ENCODE measurements at places on chromosomes 1 and 21. TPM values are rescaled to one million over a fixed set of nuclear protein-coding genes. Genes with fewer than 3 reads are reported as not detected.

DNA sequence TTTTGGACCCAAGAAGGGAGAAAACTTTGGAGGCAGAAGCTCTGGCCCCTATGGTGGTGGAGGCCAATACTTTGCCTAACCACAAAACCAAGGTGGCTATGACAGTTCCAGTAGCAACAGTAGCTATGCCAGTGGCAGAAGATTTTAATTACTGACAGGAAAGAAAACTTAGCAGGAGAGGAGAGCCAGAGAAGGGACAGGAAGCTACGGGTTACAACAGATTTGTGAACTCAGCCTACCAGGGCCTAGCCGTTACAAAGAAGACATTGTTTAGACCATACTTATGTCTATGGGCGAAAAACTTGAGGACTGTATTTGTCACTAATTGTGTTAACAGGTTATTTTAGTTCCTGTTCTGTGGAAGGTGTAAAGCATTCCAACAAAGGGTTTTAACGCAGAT is 10.4 kb upstream of the ACOT11 start:
- no peak for DNase-seq

DNA sequence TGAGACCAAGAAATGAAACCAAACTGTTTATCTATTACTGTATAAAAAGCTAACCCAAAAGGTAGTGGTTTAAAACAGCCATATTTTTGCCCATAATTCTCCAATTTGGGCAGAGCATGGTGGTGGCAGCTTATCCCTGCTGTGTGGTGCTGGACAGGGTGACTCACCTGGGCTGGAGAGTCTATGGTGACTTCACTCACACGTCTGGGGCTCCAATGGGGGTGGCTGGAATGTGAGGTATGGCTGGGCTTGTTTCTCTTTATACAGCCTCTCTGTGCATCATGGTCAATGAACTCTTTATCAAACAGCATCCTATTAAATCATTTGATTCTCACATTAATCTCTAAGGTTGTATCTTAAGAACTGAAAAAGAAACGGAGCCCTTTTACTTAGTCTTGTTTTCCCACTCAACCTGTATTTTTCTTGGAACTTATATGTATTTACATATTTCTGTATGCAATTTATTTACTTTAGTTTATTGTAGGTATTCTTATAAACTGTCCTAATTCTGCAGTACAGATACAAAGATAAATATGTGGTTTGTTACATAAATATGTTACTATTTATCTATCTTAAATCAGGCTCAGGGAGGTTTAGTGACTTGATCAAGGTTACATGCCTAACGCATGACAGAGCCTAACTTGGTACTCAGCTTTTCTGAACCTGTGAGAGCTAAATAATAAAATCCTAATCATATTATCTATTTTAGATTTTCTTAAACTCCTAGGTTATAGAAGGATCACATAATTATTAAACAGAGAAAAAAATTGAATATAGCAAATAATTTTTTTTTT is 37.5 kb upstream of the WLS start:
- no peak for DNase-seq

GRCh38 chr1:103949779-103950178 is 200.1 kb downstream of the AMY1C start:
- no peak for DNase-seq

GRCh38 chr1:226603022-226603857 is 54.7 kb downstream of the STUM start:
- no peak for DNase-seq

DNA sequence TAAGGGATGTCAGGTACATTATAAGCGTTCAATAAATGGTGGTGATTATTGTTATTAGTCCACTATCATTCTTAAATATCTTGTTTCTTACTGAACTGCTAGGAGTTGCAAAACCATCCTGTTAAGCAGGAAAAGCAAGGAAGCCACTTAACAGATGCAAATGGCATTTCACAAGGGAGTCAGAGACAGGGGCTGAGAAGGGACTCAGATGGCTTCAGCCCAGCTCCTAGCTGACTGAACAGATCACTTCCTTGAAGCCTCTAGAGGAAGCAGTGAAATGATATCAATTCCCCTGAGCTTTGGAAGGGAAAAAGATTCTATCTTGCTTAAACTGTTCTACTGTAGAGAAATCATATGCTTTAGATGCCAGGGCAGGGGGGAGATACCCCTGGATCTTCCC is 151.5 kb downstream of the ST6GALNAC5 start:
- DNase-seq, result no peak

DNA sequence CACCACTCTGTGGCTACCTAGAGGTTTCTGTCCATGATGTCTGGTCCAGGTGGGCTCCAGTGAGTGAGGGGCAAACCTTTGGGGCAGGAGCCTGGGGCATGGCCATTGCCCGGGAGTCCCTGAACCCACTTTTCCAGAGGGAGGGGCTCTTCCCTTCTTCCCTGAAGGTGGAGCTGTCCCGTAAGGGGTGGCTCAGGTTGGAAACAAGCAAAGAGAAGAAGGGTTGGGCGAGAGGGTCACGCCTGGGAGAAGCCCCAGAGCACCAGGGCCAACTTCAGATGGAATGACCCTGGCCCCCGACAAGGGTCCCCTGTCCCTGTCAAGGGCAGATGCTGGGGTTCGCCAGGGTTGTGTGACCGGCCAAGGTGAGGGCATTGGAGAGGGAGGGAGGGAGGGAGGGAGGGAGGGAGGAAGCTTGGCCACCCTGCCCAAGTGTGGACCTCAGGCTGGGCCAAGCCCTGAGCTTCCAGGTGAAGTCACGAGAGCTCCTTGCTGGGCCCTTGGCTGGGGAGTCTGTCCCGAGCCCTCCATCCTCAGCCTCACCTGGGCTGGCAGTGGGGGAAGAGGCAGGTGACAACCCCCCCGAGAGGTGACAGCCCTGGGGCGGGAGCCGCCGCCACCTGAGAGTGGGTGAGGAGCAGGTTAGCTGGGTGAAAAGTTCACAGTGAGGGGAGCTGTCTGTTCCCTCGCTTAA is 69.6 kb downstream of the DHRS3 start:
- no peak for DNase-seq

DNA sequence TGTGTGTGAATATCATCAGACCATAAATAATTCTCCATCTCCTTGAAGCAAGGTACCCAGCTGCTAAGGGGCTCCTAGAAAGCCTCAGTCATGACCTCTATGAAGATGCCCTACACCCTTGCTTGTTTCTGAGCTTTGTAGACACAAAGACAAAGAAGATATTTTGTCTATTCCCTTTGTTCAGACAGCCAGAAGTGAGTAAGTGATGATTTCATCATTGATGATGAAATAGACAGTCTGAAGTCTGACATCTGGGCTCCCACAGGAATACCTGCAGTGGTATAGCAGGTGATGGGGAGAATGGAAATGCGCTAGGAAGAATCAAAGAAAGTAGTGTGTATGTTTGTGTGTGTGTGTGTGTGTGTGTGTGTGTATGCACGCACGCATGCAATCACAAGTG is 82.2 kb upstream of the DPT start:
- no peak for DNase-seq

- no peak for DNase-seq
Measured at GRCh38 chr1:43925846-43926245, 7.8 kb upstream of the ARTN start.

DNA sequence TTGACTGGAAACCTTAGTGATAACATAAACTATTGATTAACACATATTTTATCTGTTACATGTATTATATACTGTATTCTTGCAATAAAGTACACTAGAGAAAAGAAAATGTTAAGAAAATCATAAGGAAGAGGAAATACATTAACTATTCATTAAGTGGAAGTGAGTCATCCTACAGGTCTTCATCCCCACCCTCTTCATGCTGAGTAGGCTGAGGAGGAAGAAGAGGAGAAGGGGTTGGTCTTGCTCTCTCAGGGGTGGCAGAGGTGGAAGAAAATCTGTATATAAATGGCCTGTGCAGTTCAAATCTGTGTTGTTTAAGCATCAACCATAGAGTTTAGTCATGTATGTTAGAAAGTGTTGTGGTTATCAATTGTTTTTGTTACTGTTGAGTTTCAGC is 66.1 kb upstream of the CHODL start:
- no peak for DNase-seq

DNA sequence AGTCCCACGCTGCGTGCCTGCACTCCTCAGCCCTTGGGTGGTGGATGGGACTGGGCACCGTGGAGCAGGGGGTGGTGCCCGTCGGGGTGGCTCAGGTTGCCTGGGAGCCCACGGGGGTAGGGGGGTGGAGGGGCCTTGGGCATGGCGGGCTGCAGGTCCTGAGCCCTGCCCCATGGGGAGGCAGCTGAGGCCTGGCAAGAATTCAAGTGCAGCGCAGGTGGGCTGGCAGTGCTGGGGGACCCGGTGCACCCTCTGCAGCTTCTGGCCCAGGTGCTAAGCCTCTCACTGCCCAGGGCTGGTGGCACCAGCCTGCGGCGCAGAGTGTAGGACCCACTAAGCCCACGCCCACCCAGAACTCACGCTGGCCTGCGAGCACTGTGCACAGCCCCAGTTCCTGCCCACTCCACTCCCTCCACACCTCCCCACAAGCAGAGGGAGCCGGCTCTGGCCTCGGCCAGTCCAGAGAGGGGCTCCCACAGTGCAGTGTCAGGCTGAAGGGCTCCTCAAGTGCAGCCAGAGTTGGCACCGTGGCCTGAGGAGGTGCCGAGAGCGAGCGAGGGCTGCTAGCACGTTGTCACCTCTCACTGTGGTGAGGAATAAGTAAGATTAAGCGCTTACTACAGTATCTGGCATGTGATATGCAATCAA is 12.8 kb downstream of the TNNI3K start:
- no peak for DNase-seq

GRCh38 chr1:179708434-179709195 is 34.5 kb upstream of the FAM163A start:
- DNase-seq, result no peak

DNA sequence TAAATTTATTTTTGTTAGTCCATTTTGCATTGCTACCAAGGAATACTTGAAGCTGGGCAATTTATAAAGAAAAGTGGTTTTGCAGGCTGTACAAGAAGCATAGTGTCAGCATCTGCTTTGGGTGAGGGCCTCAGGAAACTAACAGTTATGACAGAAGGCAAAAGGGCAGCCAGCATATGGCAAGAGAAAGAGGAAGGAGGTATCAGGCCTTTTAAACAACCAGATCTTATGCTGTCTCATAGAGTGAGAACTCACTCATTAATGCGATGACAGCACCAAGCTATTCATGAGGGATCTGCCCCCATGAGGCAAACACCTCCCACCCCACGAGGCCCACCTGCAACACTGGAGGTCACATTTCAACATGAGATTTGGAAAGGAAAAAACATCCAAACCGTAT is 898.4 kb downstream of the KCNT2 start:
- DNase-seq, result no peak

- no peak for DNase-seq
Measured at GRCh38 chr1:94285031-94285654, 47.8 kb upstream of the ARHGAP29 start.

Gene AIM2
- 1.8 TPM for total RNA-seq

Gene ANGPTL1
- not detected for total RNA-seq

Gene PRR9
- not detected for total RNA-seq

Gene FCGR1A
- total RNA-seq, result not detected

Gene NTNG1
- 1.6 TPM for total RNA-seq

Gene STIL
- total RNA-seq, result 28.0 TPM

All from activated naive CD8-positive, alpha-beta T cell treated with anti-CD3 and anti-CD28 coated beads for 36 hours (primary cell).